ENCODE measurements at places on chromosomes 4 and X.

DNA sequence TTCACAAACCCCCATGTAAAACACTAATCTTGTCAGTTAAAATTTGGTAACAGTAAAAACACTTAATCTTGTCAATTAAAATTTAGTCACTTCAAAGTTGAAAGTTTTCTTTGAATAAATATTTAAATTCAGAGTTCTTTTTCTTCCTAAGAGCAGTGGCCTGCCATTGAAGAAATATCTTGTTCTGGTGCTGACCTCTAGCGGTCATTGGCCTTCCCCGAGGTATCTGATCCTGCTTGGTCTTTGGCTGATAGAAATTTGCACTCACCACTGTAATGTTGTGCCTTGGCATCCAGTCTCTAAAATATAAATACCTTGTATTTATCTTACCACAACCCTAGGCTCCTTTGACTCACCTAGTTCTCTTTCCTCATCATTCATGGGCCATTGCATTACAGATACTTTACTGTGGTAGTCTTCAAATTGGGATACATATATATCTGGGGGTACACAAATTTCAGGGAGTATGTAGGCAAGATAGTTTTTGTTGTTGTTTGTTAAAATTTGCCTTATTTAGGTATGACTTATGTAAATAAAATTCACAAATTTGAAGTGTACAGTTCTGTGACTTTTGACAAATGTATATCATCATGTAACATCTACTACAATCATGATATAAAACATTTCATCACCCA lies 6.7 kb upstream of the ART3 start:
- DNase-seq = peak; percentile 49

GRCh38 chr4:121776610-121777401 lies 11.8 kb upstream of the SMIM43 start:
- no peak for DNase-seq

DNA sequence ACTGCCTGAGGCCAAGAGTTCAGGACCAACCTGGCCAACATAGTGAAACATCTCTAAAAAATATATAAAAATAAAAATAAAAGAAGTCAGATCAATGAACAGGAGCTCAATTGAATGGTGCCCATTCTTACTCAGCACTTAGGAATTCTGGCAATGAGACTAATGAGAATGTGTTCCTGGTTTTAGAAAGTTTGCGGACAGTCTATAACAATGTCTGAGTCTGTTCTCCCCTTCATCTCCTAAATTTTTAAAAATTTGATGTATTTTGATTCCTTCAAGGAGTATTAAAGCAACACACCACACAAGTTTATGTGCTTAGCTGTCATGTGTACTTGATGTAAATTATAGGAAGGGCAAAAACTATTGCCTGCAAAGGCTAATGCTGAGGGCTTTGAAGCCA lies 30.6 kb upstream of the KCNIP4 start:
- DNase-seq = no peak

GRCh38 chr4:2731907-2732317 lies 24.2 kb downstream of the TNIP2 start:
- DNase-seq = no peak

DNA sequence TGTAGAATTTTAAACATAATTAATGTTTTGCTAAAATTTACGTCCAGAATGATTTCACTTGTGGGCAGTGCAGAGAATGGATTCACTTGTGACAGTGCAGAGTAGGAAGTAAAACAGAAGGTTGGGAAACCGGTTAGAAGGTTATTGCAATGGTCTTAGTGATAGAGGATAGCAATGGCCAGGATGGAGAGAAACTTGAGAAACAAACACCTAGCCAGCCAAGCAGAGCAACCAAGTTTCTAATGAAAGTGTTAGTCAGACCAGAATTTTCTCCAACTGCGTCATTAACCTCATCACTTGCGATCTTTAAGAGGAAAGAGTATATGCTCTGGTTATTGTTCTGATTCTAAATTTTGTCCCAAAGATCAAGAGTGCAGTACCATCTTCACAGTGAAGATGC lies 50.0 kb upstream of the TBC1D9 start:
- DNase-seq = peak; percentile 12

DNA sequence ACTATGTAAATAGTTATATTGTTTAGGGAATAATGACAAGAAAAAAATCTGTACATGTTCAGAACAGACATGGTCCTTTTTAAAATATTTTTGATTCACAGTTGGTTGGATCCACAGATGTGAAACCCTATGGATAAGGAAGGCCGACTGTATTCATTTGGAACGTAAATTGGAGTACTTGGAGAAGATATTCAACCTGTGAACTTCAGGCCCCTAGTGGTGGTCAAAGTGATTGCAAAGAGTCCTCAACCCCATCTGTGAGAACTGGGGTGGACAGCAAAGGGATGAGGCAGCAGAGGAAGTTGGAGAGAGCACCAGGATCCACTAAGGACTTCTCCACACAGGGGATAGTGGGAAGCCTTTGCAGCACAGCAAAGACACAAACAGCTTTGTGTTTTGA lies 6.2 kb upstream of the CXCL13 start:
- no peak for DNase-seq

GRCh38 chr4:48490012-48490679 lies at the start of gene ZAR1:
Gene ZAR1, plus strand, starts transcription at chr4:48490252. Its CDS starts 40 bp downstream, at chr4:48490292.
- DNase-seq = no peak

GRCh38 chrX:37613933-37614332 lies 42.5 kb downstream of the LANCL3 start:
- DNase-seq = no peak

DNA sequence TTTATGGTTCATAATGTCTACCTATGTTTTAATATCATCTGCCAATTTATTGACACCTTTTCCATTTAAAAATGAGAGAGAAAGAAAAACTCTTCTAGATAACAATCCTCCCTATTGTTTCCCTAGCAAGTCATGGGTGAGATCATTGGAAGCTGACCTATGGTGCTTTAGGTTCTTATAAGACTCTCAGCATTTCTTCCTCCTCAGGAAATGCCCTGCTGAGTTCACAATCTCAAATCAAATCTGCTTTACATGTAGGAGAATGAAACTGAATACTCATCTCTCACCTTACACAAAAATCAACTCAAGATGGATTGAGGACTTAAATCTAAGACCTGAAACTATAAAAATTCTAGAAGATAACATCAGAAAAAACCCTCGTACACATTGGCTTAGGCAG lies 267.4 kb downstream of the RAPGEF2 start:
- no peak for DNase-seq

- DNase-seq = no peak
Measured at GRCh38 chrX:22424122-22424915, 151.6 kb downstream of the CBLL2 start.

DNA sequence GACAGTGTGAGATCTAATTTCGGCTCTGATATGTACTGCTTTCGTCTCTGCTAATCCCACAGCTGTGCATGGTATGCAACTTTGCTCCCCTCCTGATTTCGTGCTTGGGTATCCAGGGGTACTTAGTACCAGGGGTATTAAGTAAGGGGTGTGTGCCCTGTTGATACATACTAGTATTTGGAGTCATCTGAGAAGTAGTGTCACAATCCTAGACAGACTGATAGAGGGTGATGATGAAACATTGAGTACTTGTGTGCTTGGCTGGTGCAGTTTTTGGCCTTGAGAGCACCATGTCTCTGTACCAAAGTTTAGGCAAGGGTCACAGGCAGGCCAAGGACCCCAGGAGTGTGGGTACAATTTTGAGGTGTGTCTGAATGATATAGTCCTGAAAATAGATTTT lies 10.9 kb downstream of the GPAT3 start:
- no peak for DNase-seq

GRCh38 chr4:116736756-116737155 lies 348.6 kb downstream of the TRAM1L1 start:
- DNase-seq = no peak

- peak; percentile 70 for DNase-seq
Measured at GRCh38 chrX:129932016-129932820, 26.3 kb downstream of the UTP14A start.

GRCh38 chr4:8007581-8007980 lies 67.9 kb upstream of the AFAP1 start:
- DNase-seq = no peak

GRCh38 chrX:39487166-39487968 lies 610.4 kb downstream of the BCOR start:
- DNase-seq = no peak

- peak; percentile 14 for DNase-seq
Measured at GRCh38 chr4:52665592-52665991, 6.5 kb upstream of the USP46 start.

DNA sequence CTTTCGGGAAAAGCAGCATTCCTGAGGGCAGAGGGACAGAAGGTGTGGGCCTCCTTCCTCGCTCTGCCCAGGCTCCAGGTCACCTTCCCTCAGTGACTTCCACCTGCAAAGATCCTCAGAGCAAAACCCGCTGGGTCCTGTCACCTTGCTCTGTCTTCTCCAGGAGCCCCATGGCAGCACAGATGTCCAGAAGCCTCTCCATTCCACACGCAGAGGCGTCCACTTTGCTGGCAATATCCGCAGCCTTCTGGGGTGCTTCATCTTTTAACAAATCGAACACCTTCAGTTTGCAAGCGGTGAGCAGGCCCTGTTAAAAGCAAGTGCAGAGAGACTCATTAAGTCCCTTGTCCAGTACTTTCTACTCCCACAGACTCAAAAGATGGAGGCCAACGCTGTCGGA lies 27.3 kb downstream of the ASMTL start:
- DNase-seq = no peak

- no peak for DNase-seq
Measured at GRCh38 chr4:61373901-61374440, 173.8 kb downstream of the ADGRL3 start.

DNA sequence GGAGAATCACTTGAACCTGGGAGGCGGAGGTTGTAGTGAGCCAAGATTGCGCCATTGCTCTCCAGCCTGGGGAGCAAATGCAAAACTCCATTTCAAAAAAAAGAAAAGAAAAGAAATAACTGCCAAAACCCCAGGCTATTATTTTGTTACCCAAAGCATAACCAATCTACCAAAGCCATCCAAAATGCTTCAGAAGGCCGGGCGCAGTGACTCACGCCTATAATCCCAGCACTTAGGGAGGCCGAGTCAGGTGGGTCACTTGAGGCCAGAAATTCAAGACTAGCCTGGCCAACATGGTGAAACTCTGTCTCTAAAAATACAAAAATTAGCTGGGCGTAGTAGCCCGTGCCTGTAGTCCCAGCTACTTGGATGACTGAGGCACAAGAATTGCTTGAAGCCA lies 49.8 kb downstream of the SMIM31 start:
- DNase-seq = no peak

DNA sequence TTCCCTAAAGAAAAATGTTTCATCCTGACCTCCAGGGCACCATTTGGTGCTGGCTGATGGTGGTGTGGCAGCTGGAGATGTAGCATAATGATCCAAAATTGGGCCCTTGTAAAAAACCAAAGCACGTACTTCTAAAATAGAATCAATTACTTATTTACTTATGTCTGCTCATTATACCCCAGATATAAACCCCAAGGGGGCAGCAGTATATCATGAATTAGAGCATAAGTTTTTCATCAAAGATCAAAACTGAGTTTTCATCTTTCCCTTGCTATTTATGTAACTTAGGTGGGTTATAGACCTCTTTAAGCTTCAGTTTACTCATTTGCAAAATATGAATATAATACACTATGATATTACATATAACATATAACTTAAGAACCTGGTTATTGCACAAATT lies 241.1 kb downstream of the TACR3 start:
- no peak for DNase-seq

DNA sequence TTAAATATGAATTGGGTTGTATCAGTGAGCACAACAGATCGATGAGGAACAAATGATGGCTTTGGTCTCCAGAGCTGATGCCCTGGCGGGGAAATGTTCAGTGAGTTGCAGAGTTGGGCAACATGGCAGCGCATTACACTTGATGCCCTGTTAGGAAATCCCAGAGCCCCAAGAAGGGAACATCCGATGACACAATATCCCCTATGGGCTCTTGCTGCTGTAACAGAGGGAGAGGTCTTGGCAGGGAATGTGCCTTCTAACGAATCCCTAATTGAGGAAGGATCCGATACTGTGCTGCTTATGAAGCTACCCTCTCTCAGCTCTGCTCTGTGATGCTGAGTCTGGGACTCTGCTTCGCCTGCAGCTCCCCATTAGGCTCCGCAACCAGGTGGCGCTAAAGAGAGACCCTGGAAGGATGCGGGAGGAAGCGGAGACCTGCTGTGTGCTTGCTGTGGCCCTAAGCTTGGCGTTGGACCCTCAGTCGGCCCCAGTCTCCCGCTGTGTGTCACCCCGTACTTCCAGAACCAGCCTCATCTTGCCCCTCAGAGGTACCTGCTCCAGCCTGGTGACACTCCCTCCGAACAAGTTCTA lies 38.9 kb downstream of the PDHA1 start:
- DNase-seq = peak; percentile 42

- DNase-seq = no peak
Measured at GRCh38 chr4:177740563-177740962, 298.3 kb upstream of the AGA start.

- no peak for DNase-seq
Measured at GRCh38 chr4:169985881-169986280, 40.3 kb downstream of the MFAP3L start.

- no peak for DNase-seq
Measured at GRCh38 chr4:60129740-60130139, 1070.4 kb upstream of the ADGRL3 start.
